ENCODE measurements at places on chromosomes 7 and 10. TPM values are rescaled to one million over a fixed set of nuclear protein-coding genes. Genes with fewer than 3 reads are reported as not detected.

GRCh38 chr7:54339073-54339472 is 203.1 kb upstream of the VSTM2A start:
- no peak for DNase-seq

DNA sequence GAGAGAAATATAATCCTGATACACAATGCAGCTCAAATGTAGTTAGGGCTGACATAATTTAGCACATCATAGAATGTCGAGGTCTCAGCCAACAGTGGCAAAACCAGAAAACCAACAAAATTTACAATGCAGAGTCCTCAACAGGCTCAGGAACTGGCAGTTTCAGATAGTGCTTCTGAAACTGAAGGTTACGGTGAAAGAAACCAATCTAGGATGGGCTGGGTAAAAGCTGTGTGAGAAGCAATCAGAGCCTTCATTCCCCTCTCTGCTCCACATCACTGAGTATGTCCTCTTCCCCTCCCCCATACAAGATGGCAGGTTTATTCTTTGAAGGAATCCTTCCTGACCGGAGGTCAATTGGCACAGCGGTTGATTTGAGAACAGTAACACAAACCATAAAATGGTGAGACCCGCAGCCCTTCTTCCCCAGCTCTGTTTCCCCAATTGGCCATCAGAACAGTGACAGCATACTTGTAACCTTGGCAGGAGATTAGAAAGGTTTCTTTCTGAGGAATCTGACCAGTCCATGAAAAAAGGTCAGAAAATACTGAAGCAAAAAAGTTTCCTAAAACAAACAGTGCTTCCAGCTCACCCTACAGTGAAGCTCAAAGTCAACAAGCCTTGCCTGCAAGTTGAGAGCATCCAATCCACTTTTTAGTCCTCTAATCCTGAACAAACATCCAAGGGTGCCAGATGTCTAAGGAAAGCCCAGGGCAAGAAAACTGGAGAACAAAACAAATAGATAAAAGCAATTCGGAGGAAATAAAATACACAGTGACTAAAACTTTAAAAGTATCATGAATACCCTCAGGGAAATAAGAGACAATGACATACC is 53.9 kb upstream of the IL6 start:
- DNase-seq, result no peak

DNA sequence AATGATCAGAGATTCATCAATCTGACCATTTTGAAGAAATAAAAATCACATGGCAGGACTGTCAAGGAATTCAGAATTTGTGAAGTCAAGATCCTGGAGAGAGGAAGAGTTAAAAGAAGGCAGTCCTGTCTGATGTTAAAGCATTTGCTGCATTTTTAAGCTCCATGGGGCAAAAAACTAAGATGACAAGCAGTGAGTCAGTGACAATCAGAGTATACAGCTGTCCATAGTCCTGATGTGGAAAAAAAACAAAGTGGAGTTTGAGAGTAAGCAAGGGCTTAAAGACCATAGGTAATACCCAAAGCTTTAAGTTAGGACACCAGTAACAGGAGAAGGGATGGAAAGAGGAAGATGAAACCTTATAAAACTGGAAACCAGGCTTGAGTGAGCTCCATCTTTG is 412.7 kb upstream of the ANKRD30A start:
- no peak for DNase-seq

- no peak for DNase-seq
Observed at GRCh38 chr10:43781480-43782361, 133.0 kb upstream of the ZNF32 start.

GRCh38 chr7:80053124-80053523 is 81.5 kb upstream of the GNAI1 start:
- no peak for DNase-seq

GRCh38 chr7:19752020-19752419 is 21.4 kb downstream of the TMEM196 start:
- DNase-seq, result no peak

DNA sequence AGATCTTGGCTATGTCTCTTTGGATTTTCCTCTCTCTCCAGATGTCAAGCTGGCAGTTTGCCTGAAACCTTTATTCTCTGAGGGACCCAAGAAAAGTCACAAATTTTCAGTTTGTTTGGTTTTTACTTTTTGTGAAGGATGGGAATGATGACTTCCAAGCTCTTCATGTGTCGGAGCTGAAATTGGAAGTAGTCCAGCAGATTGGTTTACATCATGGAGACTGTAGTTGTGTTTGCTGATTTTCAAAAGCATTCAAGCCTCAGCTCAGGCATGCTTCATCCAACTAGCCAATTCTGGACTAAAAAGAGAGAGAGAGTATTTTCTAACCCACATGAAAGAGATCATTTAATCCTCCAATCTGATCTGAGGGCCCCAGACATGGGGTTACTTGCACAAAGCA is 326.2 kb upstream of the AUTS2 start:
- DNase-seq, result no peak

DNA sequence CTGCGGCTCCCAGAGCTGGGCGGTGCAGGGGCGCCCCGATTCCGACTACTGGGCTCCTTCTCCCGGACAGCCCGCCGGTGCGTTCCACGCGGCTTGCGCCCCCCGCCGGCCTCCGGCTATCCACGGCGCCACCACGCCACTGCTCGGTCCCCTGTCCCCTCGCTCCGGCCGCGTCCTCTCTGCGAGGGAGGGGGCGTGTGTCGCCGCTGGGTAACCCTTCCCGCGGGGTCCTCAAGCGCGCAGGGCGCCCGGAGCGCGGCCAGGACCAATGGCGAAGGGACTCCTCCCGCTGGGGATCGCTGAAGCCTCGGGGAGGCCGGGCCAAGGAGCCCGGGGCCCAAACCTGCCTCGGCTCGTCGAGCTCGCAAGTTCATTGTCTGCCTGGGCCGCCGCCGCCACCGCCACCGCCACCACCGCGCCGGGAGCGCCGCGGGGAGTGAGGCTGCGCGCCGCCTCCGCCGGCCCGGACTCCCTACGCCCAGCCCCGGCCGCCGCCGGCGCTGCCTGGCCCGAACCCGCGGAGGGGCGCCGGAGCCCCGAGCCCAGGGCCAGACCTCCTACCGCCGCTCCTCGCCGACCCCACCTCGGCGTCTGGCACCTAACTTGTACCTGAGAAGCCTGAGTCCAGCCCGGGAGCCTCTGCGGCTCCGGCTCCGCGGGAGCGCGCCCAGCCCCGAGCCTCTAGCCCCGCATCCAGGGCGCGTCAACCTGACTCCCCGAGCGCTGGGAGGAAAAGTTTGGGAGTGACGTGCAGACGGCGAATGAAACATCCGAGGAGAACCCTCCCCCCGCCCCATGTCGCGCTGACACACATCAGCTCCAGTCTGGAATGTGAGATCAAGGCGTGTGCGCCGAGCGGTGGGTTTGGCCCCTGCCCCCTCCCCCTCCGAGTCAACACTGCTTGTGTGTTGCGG is at the start of gene CHST15:
Gene CHST15 (minus strand): TSS at position 739 of the 914 bp plus-strand sequence. CDS start 47,386 bp downstream, outside the sequence.
- DNase-seq, result no peak

GRCh38 chr7:12303495-12303894 is 92.4 kb downstream of the TMEM106B start:
- DNase-seq, result no peak

DNA sequence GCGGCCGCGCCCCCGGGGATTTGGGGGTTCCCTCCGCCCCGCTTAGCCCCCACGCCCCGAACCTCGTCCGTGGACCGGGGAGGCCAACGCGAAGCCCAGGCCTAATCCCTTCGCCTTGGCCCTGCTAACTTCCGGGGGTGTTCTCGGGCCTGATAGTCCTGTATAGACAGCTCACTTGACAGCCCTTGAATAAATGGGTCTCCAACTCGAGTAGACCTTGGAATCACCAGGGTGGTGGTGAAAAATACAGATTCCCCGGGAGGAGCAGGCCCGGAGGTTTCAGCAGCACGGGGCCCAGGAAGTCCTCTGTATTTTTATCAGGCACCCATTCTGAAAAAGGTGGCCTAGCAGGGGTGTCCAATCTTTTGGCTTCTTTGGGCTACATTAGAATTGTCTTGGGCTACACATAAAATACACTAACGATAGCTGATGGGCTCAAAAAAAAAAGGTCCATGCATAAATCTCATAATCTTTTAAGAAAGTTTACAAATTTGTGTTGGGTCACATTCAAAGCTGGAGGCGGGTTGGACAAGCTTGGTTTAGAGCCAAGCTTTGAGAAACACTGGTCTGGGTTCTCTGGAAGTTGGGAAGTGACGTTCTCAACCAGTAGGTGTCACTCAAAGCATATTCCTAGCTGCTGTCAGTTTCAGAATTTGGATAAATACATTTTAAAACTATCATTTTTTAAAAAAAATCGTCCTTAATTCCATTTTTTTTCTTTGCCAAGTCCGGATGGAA is 221.7 kb downstream of the PHTF2 start:
- peak; percentile 80 for DNase-seq

GRCh38 chr7:142919656-142920055 is 13.9 kb downstream of the TRPV5 start:
- no peak for DNase-seq

- DNase-seq, result no peak
Observed at GRCh38 chr7:140885735-140886334, 38.9 kb downstream of the BRAF start.

DNA sequence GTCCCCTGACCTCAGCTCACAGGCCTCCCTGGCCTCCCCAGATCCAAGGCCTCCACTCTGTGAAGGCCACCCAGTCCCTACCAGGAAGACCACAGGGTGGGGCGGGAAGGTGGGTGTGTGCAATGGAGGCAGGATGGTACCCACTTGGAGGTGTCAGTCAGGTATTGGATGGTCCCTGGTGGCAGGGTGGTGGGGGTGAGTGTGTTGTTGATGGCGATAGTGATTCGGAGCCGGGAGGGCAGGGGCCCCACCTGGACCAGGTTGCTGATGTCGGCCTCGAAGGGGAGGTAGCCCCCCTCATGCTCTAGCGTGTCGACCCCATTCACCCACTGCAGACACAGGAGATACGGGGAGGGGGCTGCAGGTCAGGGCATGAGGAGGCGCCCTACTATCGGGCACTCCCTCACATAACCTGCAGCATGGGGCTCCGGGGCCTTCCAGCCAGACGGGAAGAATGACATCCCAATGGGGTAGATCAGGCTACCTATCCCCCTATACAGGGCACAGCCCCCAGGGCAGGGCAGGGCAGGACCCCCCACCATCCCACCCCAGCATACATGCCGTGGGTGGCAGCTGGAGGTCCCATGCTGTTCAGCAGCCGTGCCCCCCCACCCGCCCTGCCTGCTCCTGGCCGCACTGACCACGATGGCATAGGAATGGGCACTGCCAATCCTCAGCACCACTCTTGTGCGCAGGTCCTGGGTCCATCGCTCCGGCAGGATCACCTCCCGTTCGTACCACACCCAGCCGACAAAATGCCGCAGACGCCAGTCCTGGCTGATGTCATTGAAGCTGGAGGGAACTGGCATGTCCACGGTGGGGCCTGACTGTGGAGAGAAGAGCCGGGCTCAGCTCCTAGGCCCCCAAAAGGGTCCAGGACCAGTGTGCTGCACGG is 2.2 kb downstream of the GUSB start:
- DNase-seq, result no peak

DNA sequence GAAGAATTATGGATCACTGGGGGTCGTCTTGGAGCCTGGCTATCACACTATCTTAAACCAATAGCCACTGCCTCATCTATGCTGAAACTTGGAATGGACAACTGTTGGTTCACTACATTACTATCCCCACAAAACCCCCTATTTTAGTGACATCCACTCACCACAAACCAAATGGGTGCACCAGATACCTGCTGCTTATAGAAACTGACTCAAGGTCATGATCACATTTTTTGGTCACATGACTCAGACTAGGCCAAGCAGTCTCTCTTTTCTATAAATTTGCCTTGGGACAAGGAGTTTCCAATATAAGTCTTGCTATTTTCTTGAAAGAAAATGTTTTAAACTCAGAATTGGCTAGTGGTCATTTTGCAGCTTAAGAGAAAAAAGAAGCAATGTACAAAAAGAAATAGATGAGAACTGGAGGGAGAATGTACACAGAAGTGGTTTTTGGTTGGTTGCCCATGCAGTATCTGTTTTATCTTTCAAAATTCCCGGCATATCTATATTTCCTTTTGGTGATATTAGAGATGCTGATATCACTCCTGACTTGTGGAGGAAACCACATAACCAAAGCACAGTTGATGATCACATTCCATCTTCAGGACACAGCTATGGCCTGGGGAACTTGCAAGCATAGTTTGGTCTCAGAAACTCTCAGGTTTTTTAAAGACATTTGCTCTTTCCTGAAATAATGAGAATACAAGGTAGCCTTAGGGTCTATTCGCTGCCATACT is 85.2 kb upstream of the CACNA2D1 start:
- DNase-seq, result no peak

- peak; percentile 63 for DNase-seq
Observed at GRCh38 chr10:79132681-79133381, 64.1 kb downstream of the ZMIZ1 start.

- no peak for DNase-seq
Observed at GRCh38 chr7:158778471-158778870, 50.8 kb downstream of the ESYT2 start.

DNA sequence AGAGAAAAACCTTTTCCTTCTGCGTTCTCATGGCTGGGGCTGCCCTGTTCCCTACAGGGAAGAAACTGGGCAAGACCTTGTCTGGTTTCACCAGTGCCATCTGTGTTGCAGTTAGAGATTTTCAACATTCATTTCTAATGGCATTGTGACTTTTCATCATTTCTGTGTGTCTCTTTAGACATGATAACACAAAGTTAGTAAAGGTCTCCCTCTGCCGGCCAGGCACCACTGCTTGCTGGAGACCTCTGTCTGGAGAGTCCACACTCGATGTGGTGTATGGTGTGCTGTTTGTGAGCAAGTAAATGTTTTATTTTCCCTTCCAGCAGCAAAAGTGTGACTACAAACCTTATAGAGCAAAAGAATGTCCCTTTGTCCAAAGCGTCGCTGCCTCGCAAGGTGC is 213.5 kb downstream of the PAXIP1 start:
- no peak for DNase-seq

- DNase-seq, result no peak
Observed at GRCh38 chr7:34902182-34902581, 135.1 kb downstream of the DPY19L1 start.

DNA sequence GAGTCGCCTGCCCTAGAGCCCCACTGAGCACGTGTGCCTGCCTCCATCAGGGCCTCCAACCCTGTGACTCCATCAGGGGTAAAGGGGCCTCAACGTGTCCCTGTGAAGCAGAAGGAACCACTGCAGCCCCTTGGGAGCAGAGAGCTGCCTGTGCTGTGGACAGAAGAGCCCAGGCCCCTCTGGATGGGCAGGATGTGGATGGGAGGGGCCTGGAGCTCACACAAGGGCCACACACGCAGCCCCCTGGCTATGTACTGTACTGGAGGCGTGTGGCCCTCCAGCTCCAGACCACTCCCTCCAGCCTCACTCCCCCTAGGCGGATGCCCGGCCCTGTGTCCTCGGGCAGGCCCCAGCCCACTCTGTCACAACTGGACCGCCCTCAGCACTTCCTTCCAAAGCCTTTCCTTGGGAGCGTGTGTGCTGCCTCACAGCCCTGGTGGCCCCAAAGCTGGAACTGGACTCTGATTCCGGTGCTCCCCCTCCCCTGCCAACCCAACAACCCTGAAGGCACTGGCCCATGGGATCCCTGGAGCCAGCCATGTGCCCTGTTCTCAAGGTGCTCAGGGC is 238.0 kb downstream of the TCERG1L start:
- no peak for DNase-seq

The C1QL3 gene
- not detected for total RNA-seq

The GJD4 gene
- total RNA-seq, result not detected

The FAM221A gene
- total RNA-seq, result not detected

The CXCL12 gene
- total RNA-seq, result 0.18 TPM

The NXPH1 gene
- total RNA-seq, result 0.07 TPM

The KCNH2 gene
- total RNA-seq, result 368 TPM

The RHBDD2 gene
- total RNA-seq, result 33.6 TPM

The C10orf53 gene
- not detected for total RNA-seq

Measured in K562 (cell line).